ENCODE measurements at places on chromosomes 13 and 19. TPM values are rescaled to one million over a fixed set of nuclear protein-coding genes. Genes with fewer than 3 reads are reported as not detected.
A peak's percentile ranks its signal among the peaks of the same experiment; 100 is the strongest.

- no peak for DNase-seq
These were observed 6.4 kb downstream of the ZNF808 start for GRCh38 chr19:52533901-52534300.

- DNase-seq = no peak
These were observed 40.2 kb upstream of the IGSF23 start for GRCh38 chr19:44573183-44573582.

GRCh38 chr19:4390567-4391305 is 9.6 kb downstream of the SH3GL1 start:
- DNase-seq = peak; percentile 20

GRCh38 chr13:33351319-33351718 is 65.8 kb upstream of the STARD13 start:
- no peak for DNase-seq

- no peak for DNase-seq
These were observed 4.4 kb downstream of the FOXO1 start for GRCh38 chr13:40661875-40662665.

DNA sequence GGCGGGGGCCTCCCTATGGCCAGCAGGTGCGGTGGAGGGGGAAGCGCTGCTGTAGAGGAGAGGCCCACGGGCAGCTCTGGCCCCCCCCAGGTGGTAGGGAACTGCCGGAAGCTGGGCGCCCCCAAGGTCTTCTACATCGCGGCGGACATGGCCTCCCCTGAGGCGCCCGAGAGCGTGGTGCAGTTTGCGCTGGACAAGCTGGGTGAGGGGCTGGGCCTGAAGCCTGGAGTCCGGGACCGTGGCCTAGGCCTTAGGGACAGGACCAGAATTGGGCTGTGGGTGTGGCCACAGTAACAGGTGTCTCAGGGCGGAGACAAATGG is 3.8 kb upstream of the RPL36 start:
- DNase-seq = no peak

- no peak for DNase-seq
These were observed 14.3 kb downstream of the CCDC97 start for GRCh38 chr19:41324231-41324702.

GRCh38 chr19:7230826-7231225 is 63.4 kb downstream of the INSR start:
- DNase-seq = peak; percentile 87

DNA sequence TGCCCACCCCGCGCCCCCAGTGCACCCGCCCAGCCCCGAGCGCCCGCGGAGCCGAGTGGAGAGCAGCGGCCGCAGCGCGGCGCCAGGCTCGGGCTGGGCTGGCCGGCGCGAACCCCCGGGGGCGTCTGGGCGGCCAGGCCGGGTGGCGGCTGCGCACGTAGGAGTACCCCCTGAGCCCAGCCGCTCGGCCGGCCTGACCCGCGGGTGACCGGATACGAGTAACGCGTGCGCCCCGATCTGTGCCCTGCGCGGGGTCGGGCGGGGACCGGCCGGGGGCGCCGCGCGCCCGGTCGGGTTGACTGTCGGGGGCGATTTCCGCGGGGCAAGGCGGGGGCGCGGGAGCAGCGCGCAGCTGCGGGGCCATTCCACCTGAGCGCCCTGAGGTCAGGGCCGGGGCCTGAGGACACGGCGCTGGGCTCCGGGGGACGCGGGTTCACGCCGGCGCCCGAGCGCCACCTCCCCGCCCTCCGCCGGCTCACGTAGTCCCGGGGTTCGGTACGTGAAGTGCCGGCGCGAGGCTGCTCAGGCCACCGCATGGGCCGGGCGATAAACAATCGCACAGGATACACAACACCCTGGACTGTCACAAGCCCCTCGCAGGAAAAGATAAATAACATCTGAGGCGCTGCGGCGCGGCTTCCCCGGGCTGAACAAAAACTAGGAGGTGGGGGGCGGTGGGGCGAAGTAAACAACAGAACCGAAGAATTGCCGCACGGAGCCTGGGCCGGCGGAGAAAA is 37.6 kb upstream of the FLT1 start:
- DNase-seq = peak; percentile 49

- no peak for DNase-seq
These were observed 3.0 kb upstream of the SLC6A16 start for GRCh38 chr19:49327878-49328544.

DNA sequence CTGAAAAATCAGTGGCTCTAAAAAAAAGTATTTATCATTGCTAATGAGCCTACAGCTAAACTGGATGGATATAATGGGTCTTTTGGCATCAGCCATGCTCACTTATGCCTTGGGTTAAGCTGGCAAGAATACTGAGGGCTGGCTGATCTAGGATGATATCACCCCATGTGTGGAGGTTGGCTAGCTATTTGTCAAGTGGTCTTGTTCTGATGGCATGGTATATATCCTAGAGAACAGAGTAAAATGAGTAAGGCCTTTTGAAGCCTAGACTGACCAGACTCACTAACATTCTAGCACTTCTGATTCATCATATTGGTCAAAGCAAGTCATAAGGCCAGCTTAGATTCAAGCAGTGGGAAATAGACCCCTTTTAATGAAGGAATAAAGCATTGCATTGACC is 383.0 kb downstream of the SLITRK1 start:
- DNase-seq = no peak

- DNase-seq = no peak
These were observed 234.0 kb upstream of the PCDH9 start for GRCh38 chr13:67464154-67464553.

DNA sequence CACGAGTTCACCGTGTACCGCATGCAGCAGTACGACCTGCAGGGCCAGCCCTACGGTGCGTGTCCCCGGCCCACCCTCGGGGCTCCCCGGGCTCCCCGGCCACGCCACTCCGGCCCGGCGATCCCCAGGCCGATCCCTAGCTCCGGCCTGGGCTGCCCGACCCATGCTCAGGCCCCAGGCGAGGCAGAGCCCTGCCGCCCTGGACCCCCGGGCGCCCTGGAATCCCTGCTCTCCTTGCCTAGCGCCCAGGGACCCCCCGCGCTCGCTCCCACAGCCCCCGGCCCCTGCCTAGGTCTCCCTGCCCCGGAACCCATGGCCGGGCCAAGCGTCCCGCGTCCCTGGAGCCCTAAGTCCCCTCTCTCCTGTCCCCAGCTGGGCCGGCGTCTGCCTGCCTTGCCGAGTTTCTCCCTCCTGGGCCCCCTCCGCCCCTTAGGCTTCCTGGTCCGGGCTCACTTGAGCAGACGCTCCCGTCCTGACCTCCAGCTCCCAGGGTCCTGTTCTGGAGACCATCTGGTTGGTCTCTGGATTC is 494 bp downstream of the NCLN start:
- DNase-seq = no peak

- no peak for DNase-seq
These were observed 120.2 kb downstream of the AKAP11 start for GRCh38 chr13:42392180-42392579.

DNA sequence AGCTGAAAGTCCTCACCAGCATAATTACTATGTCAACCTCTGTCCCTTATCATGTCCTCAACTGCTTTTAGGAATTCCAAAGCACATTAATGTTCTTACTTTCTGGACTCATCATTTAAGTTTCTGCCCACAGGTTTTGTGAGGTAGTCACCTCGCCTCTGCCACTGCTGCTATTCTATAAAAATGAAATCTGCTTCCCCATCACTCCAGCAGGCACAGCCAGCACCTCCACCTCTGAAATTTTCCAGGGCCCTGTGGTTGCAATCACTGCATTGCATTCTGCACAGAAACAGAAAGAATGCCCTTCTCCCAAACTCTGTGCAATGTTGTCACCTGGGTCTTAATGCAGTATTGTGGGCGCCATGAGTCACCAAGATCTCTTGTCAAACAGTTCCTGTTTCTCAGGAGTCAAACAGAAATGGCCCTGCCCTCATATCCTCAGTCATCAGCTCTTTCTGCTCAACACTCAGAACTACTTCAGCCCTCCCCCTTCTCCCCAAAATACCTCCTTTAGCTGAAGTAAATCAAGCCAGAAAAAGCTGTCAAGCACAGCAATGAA is 529.2 kb upstream of the NBEA start:
- no peak for DNase-seq

DNA sequence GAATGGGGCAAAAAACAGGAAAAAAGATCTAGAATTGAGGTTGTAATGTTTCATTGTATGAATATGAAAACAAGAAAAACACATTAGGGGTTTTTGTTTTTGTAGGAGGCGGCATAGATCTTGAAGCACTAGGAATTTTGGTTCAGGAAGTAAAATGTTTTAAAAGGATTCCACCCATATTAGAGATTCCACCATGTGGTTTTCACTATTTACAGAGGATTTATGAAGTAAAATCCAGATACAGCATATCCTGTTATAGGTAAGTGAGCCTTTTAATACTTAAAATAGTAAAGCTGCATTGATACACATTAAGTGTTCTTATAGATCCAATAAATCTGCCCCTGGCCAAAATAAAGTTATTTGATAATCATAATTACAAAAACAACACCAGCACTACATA is 61.4 kb downstream of the MICU2 start:
- no peak for DNase-seq

DNA sequence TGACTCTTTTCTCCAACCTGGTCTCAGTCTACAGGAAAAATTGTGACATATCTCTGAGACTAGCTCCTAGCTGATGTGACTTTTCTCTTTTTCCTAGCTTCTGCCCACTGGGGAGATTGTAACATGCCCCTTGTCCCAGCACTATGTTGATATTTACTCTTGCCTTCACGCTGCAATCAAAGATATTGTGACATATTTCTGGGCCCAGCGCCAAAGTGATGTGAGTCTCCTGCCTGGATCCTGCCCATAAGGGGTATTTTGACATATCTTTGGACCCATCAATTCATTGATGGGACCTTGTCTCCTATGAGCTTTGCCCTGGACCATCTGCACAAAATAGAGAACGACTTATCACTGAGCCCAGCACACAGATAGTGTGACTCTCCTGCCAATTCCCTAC is 41.1 kb downstream of the ZNF729 start:
- DNase-seq = no peak

The CNFN gene
- total RNA-seq = 1.9 TPM

The ZNF723 gene
- 5.5 TPM for total RNA-seq

The ZNF350 gene
- 19.0 TPM for total RNA-seq

The TMEM150B gene
- 2.2 TPM for total RNA-seq

The RETN gene
- not detected for total RNA-seq
